ENCODE measurements at places on chromosomes 13 and 19.
A peak's percentile ranks its signal among the peaks of the same experiment; 100 is the strongest.

- DNase-seq: no peak
Measured at GRCh38 chr19:1782521-1782920, 29.2 kb downstream of the ONECUT3 start.

DNA sequence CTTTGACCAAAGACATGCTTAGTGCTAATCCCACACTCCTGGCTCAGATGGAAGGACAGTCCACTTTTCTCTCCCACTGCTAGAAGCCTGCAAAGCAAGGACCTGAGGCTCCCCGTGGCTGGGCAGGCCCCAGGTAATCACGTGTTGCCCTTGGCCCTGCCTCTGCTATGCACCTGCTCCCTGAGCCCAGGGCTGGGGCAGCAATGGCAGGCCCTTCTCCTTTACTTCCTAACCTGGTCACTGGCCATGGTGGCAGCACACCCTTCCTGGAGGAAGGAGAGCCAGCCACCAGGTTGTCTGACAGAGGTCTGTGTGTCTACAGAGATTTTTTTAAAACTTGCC is 27.9 kb upstream of the ZNF492 start:
- DNase-seq: no peak

- DNase-seq: no peak
Measured at GRCh38 chr13:25177012-25177411, 4.9 kb upstream of the AMER2 start.

- no peak for DNase-seq
Measured at GRCh38 chr19:42356686-42357085, 31.3 kb downstream of the MEGF8 start.

DNA sequence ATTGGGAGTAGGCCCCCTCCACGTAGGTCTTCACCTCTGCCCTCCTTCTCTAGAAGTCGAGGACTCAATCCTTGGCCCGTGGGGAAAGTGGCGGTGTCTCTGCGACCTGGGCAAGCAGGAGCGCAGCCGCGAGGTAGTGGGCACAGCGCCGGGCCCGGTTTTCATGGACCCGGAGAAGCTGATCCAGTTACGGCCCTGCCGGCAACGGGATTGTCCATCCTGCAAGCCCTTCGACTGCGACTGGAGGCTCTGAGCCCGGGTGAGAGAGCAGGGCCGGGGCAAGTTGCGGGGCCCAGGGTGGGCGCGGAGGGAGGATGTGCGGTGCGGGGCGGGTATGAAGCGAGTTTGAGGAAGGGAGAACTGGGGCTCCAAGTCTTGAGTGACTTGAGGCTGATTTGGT is 2.2 kb downstream of the THSD8 start:
- DNase-seq: no peak

DNA sequence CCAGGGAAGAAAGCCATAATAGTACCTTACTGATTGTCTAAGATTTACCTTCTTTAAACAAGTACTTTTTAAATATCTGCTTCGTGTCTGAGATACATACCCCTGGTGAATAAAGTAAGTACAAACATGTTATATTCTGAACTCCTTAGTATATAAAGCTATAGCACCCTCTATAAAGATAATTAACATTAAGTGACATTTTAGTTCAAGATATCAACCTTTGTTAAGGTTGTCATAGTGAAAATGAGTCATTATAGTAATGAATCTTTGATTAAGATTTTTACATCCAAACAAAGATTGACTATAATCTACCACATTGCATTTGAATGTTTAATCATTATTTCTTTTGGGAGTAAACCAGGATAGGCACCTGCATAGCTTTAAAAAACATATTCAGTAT is 55.4 kb upstream of the KCTD4 start:
- DNase-seq: no peak

GRCh38 chr19:42352301-42353259 is 27.1 kb downstream of the MEGF8 start:
- no peak for DNase-seq

- no peak for DNase-seq
Measured at GRCh38 chr13:110431425-110432294, 124.6 kb downstream of the COL4A2 start.

- peak; percentile 37 for DNase-seq
Measured at GRCh38 chr19:45103156-45103507, 10.2 kb downstream of the PPP1R37 start.

GRCh38 chr19:13118424-13119193 is 545 bp downstream of the NACC1 start:
- DNase-seq: peak; percentile 66

DNA sequence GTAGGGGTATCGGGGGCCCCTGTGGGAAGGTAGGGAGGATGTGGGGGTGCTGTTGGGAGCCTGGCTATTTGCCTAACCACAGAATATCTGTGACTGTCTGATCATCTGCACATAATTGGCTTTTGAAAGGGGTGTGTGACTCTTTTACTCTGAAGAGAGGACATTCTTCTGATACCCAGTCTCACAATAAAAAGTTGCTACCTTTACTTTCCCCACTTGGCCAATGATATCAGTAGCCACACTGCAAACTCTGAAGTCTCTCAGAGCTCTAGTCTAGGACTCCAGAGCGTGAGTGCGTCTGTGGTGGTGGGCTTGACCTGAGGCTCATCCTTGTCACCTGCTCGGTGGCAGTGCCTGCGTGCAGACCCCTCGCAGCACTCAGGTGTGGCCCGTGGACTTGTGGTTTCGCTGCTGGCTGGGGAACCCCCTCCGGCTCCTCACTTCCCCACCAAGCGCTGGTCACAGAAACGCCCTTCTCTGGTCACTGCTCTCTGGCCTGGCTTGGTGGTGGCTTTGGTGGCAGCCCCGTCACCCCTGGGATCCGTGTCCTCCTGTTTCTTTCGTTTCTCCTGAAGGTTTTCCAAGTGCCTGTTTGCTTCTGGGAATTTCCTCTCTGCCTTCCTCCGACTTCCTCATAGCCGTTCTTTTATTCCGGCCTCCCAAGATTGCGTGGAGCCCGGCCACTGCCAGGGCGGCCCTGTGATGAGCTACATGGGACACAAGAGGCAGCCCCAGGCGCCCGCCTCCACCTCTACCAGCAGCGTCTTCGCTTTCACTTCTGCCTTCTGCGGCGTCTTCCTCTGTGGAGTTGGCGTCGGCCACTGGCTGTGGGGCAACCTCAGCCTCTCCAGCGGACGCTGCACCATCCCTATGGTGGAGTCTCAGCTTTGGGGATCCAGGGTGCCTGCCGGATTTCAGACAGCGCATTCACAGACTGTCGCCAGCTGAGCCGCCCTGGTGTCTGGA is 78.0 kb downstream of the ATP11A start:
- DNase-seq: no peak

DNA sequence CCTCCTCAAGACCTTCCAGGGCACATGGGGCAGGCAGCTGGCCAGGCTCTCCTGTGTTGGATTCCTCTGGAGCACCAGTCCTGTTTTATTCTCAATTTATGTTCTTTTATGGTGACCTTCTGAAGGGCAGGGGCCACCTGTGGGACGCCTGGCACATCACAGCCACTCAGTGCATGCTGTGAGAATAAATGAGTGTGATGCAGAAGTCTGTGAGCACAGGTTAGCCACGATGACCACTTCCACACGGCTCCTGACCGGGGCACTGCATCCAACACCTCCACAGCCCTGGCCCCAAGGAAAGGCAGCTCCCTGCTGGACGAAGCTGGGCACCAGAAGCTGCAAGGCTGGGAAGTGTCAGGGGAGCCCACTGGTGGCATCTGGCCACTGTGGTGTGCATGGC is 122.8 kb downstream of the CRYL1 start:
- DNase-seq: no peak

DNA sequence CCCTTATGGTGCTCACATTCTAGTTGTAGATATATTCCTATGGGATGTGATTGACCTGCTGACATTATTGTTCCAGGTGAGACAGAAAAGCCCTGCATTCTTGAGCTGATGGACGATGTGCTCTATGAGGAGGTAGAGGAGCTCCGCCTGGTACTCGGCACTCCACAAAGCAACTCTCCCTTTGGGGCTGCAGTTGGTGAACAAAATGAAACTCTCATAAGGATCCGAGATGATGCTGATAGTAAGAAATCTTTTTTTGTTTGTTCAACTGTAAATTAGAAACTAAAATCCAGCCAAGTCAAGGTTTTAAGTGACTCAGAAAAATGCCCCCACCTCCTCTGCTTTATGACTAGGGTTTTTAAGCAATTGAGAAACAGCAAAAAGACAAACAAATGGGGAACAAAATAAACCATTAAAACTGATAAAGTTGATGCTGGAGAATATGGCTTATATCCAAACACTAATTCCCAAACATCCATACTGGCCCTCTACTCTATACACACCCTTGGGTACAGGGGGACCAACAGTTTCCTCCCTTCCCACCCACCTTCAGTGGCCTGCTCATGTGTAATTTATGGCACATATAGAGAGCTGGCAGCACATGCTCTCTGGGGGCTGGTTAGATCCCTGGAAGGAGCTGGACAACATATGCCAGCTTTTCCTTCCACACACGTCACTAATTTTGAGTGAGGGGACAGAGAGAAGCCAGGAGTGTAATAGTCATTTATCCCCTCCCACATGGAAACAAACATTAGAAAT is 139.6 kb downstream of the STOML3 start:
- DNase-seq: no peak

GRCh38 chr13:42876270-42876714 is 94.9 kb downstream of the FAM216B start:
- no peak for DNase-seq

- DNase-seq: no peak
Measured at GRCh38 chr13:39818953-39819352, 163.5 kb downstream of the COG6 start.

- DNase-seq: no peak
Measured at GRCh38 chr13:53672005-53672404, 643.4 kb downstream of the OLFM4 start.

GRCh38 chr19:28846094-28846812 is 366.7 kb downstream of the UQCRFS1 start:
- no peak for DNase-seq

- no peak for DNase-seq
Measured at GRCh38 chr19:8194528-8195267, 14.5 kb upstream of the CERS4 start.

- DNase-seq: peak; percentile 86
Measured at GRCh38 chr13:29474991-29475390, 120.5 kb downstream of the SLC7A1 start.

GRCh38 chr19:48271531-48272151 is 1.8 kb downstream of the ZNF114 start:
- DNase-seq: peak; percentile 68

DNA sequence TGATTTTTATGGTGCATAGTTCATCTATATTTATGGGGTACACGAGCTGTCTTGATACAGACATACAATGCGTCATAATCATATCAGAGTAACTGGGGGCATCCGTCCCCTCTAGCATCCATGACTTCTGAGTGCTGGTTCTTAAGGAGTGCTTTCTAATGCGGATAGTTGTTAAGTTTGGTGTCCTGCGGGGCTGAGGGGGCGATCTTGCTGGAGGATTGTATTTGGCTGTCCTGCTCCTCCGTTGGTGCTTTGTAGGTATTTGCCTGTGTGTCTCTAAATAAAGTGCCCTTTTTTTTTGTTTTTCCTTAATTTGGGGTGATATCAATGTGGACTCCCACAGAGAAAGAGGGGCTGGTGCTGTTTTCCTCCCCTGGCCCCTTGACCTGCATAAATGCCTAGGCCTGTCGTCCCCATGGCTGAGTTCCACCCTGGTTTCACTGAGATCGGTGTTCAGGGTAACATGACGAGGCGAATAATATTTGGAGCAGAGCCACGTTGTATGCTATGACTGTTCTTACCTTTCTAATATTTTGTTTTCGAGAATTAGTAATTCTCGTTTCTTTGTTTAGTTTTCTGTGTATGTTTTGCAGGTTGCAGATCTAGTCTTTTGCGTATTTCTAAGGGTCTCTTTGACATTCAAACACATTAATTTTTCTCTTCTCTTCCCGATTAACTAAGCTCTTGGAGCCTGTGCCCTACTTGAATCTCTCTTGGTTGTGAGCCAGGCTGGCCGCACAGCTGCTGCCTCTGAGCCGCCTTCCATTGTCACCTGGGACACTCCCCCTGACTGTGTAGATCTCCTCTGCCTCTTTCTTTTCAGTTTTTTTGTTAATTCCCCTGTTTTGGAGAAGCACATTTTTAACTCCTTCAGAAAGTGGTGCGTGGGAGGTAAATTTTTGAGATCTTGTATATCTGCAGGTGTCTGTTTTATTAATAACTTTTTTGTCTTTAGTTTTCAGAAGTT is 100.3 kb downstream of the ARHGEF7 start:
- no peak for DNase-seq

DNA sequence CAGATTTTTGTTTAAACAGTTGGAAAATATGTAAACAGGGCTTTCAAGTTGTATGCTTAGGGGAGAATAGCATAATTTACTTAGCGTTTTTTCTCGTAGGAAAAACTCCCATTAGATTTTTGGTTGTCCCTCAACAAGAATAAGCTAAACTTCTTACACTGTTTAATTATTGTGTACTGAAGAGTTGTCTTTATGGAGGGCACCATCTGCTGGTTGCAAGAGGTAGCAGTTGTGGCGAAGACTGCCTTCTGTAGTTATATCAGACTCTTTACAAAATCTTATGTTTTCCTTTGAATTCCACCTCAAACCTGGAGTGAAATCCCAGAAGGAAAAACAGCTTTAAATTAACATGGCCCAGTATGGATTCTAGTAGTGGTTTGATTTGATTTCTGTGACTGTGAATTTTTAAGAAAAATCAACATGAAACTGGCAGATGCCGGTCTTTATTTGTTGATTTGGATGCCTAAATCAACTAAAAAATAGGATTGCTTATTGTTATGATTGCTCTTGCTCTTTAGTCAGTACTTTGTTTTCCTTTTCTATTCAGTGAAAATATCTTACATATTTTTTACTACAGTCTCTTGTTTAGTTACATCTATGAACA is 53.4 kb downstream of the PDS5B start:
- DNase-seq: peak; percentile 61

GRCh38 chr13:22287343-22287920 is 616.6 kb downstream of the FGF9 start:
- no peak for DNase-seq

DNA sequence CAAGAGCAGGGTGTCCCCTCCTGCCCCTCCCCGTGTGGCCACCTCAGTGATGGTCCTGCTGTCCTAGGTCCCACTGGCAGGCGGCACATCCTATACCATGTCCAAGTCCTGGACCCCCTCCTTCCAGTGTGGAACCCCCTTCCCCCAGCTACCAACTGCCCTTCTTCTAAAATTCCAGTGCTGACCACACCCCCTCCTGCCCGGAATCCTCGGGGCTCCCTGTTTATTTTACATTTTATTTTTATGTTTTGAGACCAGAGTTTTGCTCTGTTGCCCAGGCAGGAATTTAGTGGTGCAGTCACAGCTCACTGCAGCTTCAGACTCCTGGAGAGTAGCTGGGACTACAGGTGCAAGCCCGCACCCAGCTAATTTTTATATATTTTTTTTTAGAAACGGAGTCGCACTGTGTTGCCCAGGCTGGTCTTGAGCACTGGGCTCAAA is 945 bp upstream of the CPAMD8 start:
- DNase-seq: no peak

DNA sequence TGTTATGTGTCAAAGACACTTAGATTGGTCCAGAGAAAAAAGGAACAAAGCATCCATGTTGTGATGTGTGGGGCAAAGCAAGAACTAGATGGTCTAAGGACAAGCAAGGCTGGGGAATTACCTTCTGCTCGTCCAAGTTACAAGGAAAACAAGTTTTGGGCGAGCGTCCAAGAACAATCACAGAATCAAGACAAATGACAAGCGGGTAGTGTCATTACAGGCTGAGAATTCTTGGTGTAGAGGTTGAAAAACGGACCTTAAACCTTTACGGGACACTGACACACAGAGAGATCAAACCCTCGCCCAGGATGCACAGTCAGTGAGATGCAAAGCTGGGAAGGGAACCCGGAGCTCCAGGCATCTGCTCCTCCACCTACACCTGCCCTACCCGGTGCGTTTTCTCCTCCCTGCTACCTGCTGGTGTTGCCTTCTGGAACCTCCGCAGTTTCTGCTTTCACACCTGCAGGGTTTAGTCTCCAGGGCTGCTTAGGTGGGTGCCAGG is 515 bp upstream of the ZNF324B start:
- no peak for DNase-seq

Measured in EL (cell line).